ENCODE measurements at places on chromosomes 7 and 10.

DNA sequence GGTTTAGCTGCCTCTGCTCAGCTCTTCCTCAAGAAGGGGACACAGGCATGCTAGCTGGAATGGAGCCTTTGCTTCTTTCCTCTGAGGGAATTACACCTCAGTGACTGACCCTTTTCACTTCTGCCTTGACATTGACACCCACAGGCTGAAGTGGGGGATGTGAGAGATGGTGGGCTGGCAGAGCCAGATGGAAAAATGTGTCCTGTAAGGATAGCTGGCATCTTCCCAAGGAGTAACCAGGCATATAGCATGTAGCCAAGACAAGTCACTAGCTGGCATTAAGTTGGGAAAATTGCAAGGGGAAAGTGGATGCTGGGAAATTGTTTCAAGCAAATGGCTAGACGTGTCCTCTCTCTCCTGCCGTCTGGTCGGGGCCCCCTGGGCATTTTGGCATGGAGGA, 19.9 kb downstream of the STMP1 start:
- DNase-seq = no peak

- no peak for DNase-seq
These were observed 43.8 kb downstream of the PTPN12 start for GRCh38 chr7:77580762-77581350.

- no peak for DNase-seq
These were observed 107.8 kb upstream of the SHH start for GRCh38 chr7:155920068-155920461.

- peak; percentile 99 for DNase-seq
These were observed 107.5 kb downstream of the REEP3 start for GRCh38 chr10:63628526-63629362.

GRCh38 chr7:18495412-18496340, at the start of gene HDAC9:
Gene HDAC9, plus strand, starts transcription at chr7:18495749. Its CDS starts 554 bp downstream, at chr7:18496303.
- DNase-seq = peak; percentile 18
